ENCODE measurements at places on chromosomes 7 and 10.

- DNase-seq = no peak
These were observed 94.3 kb downstream of the THSD7A start for GRCh38 chr7:11737723-11738122.

DNA sequence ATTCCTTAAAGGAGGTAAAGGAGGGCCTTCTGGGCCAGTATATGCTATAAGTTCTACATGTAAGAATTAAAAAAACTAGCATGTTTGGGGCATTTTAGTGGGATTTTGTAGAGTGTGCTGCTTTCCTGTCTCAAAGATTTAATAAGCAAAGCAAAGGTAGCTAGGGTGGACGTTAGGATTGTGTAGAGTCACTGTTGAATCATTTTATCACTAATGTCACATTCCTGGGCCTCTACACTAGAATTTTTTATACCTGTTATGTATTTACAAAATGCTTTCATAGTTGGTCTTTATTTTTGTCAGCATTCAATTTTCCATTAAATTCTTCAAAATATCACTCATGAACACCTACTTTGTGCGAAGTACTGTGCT, 139.4 kb upstream of the PHYHIPL start:
- DNase-seq = no peak

DNA sequence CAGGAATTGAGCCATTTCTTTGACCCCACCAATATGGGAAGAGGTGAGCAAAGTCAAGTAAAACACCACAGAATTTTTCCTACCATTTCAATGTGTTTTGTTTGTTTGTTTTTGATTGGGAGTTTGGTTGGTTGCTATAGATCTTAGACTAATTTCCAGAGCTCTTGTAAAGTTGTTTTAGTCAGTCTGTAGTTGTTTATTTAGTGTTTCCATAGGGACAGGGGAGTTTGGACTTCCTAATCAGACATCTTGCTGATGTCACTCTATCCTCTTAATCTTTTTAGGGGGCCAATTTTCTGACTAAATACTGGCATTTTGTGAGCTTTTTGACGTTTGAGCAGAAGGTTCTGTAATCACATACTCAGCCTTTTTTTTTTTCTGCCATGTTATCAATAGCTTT, 266.9 kb downstream of the ABCA13 start:
- DNase-seq = no peak

- no peak for DNase-seq
These were observed 67.4 kb downstream of the REEP3 start for GRCh38 chr10:63588436-63589167.

DNA sequence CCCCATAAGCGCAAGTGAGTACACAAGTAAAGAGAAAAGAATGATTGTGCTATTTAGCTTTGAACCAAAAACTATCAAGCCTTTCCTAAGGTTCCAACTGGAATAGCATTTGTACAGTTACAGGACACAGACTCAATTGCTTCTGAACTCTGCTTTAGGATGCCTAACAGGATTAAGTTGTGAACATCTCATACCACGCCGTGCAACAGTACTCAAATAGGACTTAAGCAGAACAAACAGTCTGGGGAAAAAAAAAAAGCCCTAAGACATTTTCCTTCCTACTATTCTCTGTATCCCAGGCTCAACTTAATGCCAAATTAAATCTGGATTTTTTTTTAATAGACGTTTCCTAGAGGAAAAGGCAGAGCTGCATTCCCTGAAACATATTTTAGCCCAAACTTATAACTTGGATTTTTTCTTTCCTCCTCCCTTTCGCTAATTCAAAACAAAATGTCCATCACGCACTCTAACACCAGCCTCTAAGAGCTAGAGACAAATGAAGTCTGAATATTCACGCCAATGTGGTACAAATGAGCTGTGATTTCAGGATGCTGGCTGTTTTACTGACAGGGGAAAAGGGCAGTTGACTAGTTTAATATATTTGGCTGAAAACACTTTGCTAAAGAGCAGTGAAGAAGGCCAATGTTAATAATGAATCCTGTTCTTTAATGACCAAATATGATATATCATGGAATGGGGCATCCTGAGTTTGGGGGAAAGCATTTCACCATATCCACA, 68.6 kb downstream of the CALD1 start:
- DNase-seq = no peak

DNA sequence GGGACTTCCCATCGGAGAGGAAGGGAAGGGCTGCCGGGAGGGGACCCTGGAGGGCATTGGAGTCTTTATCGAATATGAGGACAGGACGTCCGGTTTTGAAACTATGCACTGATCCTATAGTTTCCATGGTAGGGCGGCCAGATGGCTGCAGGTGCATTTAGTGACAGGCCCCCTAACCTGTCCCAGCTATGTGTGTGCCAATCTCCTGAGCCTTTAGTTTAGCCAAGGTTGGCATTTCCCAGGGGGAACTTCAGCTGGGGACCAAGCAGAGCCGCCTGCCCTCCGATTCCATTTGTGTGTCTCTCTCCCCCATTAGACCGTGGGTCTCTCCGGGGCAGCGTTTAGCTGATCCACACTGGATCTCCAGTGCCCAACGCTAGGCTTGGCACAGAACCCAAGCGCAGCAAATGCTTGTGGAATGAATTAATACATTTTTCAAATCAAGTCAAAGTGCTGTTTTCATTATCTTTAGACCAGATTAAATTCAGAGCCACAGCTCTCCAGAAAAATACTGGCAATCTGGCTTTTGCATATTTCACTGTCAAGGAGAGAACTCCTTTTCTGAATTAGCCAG, 19.9 kb downstream of the TMEM270 start:
- DNase-seq = no peak

Measured in inflammatory macrophage treated with lipopolysaccharide for 1 hour (primary cell).